ENCODE measurements at places on chromosomes 2 and 18.
A peak's percentile ranks its signal among the peaks of the same experiment; 100 is the strongest.

DNA sequence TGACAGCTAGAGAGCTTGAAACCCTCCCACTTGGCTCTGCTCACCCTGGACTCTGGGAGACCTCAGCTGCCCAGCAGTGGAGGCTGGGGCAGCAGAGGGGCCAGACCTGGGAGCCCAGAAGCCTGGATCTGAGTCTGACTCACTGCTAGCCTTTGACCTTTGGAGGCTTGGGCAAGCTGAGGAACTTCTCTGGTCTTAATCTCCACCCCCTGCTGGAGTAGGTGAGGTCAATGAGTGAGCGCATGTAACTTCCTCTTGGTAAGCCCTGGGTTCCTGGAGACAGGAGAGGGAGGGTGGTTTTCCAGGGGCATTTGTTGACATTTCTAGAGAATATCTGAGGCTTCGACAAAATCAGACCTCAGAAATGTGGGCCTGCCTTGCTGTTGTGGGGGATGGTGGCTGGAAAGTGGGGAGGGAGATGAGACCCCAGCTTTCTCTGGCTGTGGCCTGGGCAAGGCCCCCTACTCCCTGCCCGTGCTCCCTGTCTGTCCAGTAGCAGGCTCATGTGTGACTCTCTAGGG is 73.0 kb upstream of the YWHAQ start:
- DNase-seq = peak; percentile 79

DNA sequence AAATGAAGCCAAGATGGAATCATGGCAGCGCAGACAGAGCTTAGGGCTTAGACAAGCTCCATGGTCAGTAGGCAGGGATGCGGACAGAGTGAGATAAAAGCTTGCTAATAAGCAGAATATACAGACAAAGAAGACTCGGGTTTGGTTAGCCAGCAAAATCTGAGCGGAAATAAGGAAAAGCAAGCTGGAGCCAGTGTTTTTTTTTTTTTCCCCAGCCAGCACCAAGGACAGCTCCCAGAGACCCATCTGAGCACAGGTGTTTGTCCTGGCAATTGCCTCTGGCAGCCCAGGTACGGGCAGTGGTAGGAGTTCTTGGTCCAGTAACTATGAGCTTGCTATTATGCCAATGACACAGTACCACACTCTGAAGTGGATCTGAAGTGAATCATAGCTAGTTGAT is 187.6 kb downstream of the ADCYAP1 start:
- DNase-seq = no peak

GRCh38 chr2:79114797-79115494 is 5.3 kb upstream of the REG1A start:
- DNase-seq = no peak

GRCh38 chr2:215870088-215870490 is 143.3 kb downstream of the MREG start:
- DNase-seq = peak; percentile 72

- no peak for DNase-seq
Measured at GRCh38 chr2:64391424-64391823, 62.5 kb upstream of the LGALSL start.

- DNase-seq = no peak
Measured at GRCh38 chr2:162821176-162821575, 17.4 kb downstream of the KCNH7 start.

DNA sequence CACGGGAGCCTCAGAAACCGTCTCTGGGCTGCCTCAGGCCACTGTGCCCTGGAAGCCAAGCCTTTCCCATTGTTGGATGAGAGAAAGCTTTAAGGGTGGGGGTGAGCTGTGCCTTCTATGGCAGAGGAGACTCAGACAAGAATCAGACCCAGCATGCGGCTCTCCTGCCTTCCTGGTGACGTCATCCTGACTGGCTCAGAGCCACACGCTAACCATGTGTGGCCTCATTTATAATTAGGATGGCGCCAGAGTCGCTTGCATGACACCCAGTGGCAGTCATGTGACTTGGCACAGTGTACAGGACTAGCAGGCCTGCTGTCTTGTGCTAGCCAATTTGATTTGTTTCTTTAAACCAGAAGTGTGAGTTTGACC is 99.1 kb downstream of the SH3BP4 start:
- peak; percentile 93 for DNase-seq

DNA sequence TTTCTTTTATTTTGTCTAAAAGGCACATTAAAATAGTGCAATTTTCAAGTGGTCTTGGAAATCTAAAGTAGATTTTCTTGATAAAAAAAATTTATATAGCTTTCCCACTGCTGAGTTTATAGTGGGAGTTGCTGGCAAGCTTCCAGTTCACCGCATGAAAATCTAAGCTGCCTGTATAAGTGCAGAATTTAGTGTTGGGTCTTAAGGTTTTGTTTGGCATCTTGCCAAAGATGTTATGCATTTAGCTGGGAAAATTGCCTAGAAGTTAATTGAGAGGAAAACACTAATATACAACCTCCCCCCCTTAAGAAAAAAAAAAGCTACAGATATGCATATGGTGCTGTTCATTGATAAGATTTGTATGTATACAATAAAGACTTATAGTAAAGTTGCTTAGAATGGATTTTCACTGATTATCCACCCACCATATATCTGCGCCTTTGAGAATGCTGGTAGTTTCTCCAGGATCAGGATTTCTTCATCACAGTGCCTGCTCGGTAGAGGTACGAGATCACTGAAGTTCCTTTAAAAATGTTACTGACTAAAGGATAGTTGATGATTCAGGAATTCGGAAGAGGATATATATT is 803.2 kb upstream of the POU3F3 start:
- DNase-seq = no peak

DNA sequence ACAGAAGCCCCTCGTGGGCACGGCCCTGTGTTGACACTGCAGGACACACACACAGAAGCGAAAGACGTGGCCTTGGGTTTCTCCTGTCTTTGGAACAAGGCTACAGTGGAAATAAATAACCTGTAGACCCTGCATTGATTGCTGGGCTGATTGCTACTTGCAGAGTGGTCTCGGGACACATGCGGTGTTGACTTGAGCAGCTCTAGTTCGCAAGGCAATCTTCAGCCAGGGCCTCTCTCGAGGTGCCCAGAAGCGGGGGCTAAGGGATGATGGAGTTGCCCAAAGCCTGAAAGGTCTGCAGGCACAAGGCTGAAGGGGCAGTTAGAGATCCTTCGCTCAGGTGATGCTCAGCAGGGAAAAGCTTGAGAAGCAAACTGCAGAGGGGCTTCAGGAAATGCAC is 180.3 kb downstream of the SEPTIN10 start:
- no peak for DNase-seq

DNA sequence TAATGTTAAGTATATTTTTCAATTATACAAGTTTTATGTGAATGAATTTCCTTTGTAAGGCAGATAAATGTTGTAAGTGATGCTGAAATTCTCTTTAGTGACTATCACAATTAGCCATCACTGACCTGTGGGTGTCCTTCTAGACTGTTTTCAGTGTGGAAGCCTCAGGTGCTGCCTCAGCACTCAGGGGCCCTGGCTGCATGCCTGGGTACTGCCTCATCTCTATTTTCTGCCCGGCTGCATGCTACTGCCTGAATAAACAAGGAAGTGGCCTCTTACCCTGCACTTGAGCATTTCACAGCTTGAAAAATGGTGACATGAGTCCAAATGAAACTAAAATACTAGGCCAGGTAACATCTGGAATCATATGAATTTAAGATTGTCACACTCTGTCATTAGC is 787.6 kb upstream of the SALL3 start:
- no peak for DNase-seq

- no peak for DNase-seq
Measured at GRCh38 chr18:77038182-77038858, 94.3 kb downstream of the MBP start.

GRCh38 chr2:192072778-192073177 is 122.0 kb downstream of the TMEFF2 start:
- no peak for DNase-seq

DNA sequence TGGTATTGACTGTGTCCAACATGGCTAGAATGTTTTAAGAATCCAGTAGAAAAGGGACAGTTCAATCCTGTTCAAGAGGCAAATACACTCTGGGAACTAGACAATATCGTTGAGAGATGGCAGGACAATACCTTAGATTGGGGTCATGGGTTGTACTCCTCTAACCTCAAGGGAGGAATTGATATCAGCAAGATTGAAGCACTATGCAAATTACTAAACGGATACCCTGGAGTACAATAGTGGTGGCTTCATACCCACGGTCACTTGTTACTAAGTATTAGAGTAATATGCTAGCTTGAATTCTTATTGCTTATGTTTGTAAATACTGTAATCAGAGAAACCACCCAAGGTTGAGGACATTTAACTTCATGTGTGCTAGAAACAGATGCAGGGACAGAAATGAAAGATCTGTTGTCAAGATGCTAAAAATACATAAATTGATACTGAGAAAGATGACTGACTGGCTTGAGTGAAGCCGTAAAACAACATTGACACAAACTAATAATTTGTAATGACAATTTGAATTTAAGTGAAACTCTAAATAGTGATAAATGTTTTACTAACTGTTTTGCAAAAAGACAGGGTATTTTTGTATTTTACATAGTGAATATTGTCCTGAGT is 73.3 kb downstream of the KCNJ3 start:
- DNase-seq = no peak

GRCh38 chr2:112777036-112777435 is 7.3 kb downstream of the IL1A start:
- DNase-seq = no peak

DNA sequence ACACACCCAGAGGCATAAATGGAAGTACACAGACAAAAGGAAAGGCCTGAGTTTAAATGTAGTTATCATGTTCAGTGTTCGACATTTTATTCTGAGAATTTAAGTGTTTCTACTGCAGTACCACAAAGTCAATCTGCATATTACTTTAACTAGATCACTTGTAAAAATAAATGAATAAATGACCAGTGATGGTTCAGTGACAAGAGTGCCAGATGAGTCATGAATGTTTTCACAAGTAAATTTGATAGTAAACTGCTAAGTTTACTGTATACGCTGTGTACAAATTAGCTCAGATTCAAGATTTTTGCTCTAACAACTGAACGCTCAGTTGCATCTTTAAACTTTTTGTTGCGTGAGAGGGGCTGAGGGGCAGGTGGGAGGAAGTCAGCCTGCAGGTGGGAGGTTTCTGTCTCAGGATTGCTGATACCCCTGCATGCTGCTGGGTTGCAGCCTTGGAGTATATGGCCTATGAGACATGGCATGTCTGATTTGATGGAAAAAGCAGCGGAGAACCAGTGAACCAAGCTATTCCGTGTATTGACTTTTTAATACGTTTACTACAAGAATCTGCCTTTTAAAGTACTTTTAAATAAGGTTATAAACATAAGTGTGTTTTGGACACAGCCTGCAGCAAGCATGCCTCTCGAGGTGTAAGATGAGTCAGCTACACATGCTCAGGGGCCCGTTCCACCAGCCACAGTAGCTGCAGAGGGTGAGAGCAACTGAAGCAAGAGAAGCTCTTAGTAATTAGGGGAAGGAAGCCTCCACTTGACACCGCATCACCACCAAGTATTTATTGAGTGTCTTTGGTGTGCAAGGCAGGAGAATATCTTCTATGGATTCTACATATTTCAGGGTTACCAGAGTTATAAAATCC is 245.1 kb downstream of the NEDD4L start:
- DNase-seq = peak; percentile 65

- no peak for DNase-seq
Measured at GRCh38 chr18:60147323-60147722, 225.3 kb downstream of the MC4R start.
